Lower leg skin (tissue), 4 donors: ENCODE measurements at places on chromosomes 7 and 10. TPM values are rescaled to one million over a fixed set of nuclear protein-coding genes. Genes with fewer than 3 reads are reported as not detected.

PLEKHS1 gene
- total RNA-seq = 0.30 TPM

PDZD7 gene
- 4.8 TPM for total RNA-seq

EFCAB10 gene
- not detected for total RNA-seq

TMEM213 gene
- 13.3 TPM for total RNA-seq

TM9SF3 gene
- total RNA-seq = 57.3 TPM
